ENCODE measurements at places on chromosomes 4 and X.

DNA sequence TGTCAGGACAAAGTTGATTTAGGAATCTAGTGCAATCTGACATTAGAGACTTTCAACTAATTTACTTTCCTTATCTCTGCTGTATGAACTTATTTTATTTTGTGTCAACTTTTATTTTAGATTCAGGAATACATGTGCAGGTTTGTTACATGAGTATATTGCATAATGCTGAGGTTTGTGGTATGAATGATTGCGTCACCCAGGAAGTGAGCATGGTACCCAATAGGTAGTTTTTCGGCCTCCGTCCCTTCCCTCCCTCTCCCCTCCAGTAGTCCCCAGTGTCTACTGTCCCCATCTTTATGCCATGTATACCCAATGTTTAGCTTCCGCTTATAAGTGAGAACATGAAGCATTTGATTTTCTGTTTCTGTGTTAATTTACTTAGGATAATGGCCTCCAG is 68.7 kb upstream of the TEX13D start:
- DNase-seq = peak; percentile 55

- DNase-seq = no peak
These were observed 146.0 kb downstream of the PJA1 start for GRCh38 chrX:69019073-69019890.

- DNase-seq = no peak
These were observed 213.2 kb upstream of the RPS6KA3 start for GRCh38 chrX:20479896-20480295.

DNA sequence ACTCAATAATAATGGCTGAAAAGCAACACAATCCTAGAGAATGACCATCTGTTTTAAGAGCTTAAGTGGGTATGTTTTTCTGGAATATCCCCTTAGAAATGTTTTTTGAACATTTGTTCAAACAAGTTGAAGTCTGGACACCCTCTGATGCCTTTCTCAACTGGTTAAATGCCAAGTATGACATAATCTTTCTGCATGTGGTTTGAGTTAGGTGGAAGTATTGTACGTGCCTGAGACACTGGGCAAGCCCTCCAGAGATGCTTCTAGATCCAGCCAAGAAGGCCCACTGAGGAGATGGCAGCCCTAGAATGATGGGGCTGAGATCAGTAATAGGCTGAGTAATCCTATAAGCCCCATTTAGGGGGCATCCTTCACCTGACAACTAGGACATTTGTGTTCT is 493.1 kb downstream of the MAGEE1 start:
- DNase-seq = no peak

GRCh38 chrX:154399527-154400368 is 1.6 kb downstream of the RPL10 start:
- no peak for DNase-seq

- peak; percentile 87 for DNase-seq
These were observed 334.5 kb upstream of the NOCT start for GRCh38 chr4:138680989-138681604.

- DNase-seq = no peak
These were observed 96.0 kb downstream of the TENM3 start for GRCh38 chr4:182339221-182339641.

- no peak for DNase-seq
These were observed 6.0 kb downstream of the TMEM271 start for GRCh38 chr4:569958-570667.

GRCh38 chrX:44432641-44433040 is 89.2 kb upstream of the EFHC2 start:
- DNase-seq = no peak

DNA sequence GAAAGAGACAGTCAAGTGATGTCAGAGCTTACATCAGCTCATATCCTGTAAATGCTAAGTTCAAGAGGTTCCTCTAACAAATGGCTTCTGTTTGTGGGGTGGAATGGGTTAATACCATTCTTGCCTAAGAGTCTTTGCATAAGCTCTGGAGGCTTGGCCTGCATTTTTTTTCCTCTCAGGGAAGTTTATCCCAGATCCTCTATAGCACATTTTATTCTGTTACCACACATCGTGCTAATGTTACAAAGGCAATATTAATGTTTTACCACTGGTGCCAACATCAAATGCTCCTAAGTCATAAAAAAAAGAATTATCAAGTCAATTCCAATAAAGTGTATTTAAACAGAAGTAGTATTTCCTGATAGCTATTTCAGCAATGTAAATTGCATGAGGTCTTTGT is 2.9 kb upstream of the ADH6 start:
- DNase-seq = no peak

DNA sequence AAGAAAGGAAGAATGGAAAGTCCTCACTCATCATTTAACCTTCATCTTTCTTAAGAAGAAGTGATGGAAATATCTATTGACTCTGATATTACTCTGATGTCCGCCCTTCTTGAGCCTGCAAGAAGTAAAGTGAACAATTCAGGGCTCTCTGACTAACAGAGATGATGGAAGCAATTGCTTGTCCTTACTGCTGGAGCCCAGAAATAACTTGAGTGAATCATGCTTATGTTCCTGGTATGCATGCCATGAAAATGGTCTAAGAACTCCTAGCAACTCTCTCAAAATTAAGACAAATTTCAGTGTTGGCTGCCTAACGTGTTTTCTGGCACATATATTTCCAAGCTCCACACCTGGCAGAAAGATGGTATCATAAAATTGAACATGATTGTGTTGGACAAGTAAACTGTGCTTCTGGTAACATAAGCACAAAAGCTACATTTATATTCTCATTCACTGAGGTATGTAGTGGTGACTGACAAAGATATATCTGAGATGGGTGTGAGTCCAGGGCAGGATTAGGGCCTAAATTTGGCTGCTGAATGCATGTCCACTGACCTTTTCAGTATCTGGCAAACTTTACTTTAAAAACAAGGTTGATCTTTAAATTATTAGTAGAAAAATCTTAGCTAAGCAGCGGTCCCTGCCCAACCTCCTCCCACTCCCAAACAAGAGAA is 109.2 kb upstream of the OTUD4 start:
- DNase-seq = no peak

- DNase-seq = no peak
These were observed 126.2 kb downstream of the KLHL13 start for GRCh38 chrX:117990438-117990837.

GRCh38 chr4:68499021-68499420 is 51.8 kb downstream of the TMPRSS11E start:
- DNase-seq = peak; percentile 22

DNA sequence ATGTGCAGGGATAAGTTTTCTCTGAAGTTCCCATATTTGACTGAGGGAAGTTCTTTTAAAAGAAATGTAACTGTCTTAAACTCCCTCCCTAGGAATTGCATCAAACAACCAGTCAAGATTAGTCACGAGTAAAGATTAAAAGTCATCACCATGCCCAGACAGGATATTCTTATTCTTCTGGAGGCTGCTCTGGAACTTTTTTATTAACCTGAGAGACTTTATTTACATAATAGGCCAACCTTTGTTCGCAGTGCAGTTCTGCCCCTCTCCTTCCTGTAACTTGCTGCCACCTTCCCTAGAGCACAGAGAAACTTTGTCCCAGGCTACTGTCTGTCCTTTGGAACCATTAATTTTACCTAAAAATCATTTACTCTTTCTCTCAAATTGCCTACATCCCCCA is 9.8 kb upstream of the HERC3 start:
- DNase-seq = no peak

GRCh38 chrX:147675819-147676218 is 235.9 kb upstream of the FMR1 start:
- no peak for DNase-seq
